ENCODE measurements at places on chromosomes 2 and 18.

- no peak for DNase-seq
Measured at GRCh38 chr18:67650686-67651385, 134.3 kb upstream of the DSEL start.

- no peak for DNase-seq
Measured at GRCh38 chr2:199606193-199606780, 148.5 kb upstream of the SATB2 start.

DNA sequence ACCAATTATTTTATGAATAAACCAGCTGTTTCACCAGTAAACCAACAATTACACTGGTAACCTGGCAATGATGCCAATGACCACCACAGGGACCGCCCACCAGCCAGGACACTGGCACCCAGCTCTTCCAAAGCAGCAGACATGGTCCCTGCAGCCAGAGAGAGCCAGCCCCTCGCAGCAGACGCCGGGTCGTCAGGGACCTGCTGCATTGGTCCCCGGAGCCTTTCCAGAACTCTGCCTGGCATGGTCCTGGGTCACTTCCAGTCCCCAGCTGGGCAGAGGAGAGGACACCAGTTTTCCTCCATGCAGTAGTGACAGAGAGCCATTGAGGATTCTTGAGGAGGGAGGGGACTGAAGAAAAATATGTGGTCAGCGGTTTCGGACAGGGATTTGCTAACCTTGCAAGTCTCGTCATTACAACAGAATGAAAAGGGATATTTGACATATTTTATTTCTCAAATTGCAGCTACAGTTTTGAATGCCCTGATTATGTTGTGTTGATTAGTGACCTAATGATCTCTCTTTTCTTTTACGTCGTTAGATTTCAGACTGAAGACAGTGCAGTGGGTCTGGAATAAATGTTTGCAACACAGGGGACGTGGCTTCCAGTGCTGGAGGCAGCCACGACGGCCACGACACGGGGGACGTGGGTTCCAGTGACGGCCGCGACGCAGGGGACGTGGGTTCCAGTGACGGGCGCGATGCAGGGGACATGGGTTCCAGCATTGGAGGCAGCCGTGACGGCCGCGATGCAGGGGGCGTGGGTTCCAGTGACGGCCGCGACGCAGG lies 154.5 kb downstream of the TPO start:
- DNase-seq = no peak

- DNase-seq = no peak
Measured at GRCh38 chr2:119015845-119016244, 73.9 kb downstream of the MARCO start.

GRCh38 chr2:42895134-42895790 lies 102.9 kb upstream of the HAAO start:
- no peak for DNase-seq

GRCh38 chr2:219628986-219629901 lies 1.8 kb downstream of the SLC4A3 start:
- DNase-seq = no peak

- DNase-seq = no peak
Measured at GRCh38 chr2:9033385-9034168, 30.1 kb upstream of the MBOAT2 start.

DNA sequence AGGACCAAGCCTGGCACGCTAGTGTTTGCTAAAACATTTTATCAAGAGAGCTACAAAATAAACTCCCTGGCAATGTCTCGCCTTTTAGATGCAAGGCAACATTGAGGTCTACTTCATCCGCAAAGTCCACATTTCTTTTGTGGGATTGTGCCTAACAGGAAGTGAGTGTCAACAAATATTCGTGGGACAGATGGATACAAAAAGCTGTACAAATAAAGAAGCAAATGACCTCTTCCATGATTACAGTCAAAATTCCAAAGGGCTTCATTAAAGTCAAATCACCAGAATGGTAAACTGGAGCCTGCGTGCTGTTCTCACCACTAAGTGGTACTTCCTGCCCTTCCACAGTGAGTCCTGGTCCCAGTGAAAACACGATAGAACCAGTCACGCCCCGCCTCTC lies 40.4 kb downstream of the L3MBTL4 start:
- no peak for DNase-seq

- no peak for DNase-seq
Measured at GRCh38 chr18:22103647-22104031, 65.8 kb upstream of the GATA6 start.

GRCh38 chr2:15372019-15372418 lies 189.1 kb downstream of the NBAS start:
- no peak for DNase-seq

DNA sequence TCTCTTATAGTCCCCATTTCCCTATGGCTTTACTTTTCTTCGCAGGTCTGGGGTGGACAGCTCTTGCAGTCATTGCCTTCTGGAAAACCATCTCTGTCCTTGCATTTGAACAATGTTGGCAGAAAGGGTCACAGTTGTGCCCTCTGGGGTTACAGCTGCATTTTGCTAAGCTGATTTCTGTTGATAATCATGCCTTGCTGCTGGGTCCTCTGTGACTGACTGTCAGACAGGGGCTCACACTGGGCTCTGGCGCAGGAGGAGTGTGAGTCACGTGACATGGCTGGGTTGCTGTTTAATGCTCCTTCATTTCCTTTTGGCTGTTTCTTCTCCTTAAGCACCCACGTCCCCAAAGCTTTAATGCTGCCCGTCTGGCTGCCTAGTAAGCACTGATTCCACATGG lies 196.6 kb upstream of the LHCGR start:
- DNase-seq = no peak

- DNase-seq = no peak
Measured at GRCh38 chr18:49628119-49628518, 66.3 kb downstream of the LIPG start.

GRCh38 chr2:231452799-231453508 lies 11.3 kb downstream of the NCL start:
- DNase-seq = no peak

DNA sequence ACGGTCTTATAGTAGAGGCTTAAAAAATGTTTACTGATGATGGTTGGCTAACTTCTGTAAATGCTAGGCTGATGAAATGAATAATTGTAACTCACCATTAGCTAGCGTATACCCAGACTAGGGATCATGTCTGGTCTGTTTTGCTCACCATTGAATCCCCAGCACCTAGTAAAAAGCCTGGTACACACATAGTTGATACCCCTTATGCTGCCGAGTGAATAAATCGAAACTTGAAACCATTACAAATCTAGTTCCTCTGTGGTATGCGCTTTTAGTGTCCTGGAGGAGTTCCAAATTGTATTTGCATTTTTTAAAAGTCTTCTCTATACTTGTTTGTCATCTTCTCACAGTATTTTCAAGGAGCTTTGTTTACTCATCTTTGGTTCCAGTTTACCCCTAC lies 1.3 kb downstream of the TAF1B start:
- no peak for DNase-seq

DNA sequence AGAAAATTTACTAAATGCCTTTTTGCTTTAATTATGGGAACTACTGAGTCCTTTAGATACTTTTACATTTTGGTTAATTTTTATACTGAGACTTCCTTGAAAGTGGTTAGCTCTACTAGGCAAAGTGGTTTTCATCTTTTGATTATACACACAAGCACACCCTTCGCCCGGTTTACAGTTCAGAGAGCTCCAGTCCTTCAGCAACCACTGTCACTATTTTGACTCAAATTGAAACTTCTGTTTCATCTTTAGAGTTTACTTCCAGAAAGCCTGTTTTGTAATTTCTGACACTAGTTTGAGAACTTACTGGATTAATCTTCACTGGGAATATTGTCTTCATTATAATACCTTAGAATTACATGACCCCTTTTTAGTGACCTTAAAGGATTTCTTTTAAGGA lies 140.3 kb upstream of the FOSL2 start:
- DNase-seq = no peak

DNA sequence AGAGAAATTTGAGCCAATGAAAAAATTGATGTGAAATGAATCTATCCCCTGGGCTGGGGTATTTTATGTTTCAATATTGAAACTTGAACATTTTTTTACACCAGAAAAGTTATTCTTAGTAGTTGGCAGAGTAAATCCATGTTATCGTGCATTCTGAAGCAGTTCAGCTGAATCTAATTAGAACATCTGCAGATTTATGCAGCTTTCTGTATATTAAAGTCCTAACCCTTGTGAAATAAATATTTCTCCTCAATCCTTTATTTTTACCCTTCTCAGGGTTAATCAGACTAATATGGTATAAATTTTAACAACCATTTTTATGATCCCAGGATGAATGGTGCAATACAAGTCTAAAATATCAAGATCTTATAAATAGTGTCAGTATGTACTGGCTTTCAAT lies 69.5 kb downstream of the CDH20 start:
- DNase-seq = no peak

GRCh38 chr18:22547807-22548561 lies 130.3 kb upstream of the CTAGE1 start:
- DNase-seq = no peak

Data from caudate nucleus (tissue), 63 donors.